GM23338 (cell line): ENCODE measurements at places on chromosomes 6 and 20.

DNA sequence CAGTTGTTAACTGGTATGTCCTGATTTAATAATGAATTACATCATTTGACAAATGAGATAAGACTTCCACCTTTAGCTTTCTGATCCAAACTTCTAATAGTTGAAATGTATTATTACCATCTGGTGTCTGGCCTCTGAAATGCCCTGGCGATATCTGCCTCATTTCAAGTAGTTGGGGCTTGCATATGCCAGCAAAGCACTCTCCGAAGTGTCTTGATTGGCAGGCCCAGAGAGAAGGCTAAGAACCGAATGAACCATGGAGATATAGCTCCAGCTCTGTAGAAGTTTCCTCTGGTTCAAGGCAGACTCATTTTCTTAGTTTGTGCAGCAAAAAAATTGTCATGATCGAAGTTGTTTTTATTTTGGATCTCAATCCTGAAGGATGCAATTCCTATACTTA is 13.4 kb upstream of the HIVEP2 start:
- no peak for DNase-seq

DNA sequence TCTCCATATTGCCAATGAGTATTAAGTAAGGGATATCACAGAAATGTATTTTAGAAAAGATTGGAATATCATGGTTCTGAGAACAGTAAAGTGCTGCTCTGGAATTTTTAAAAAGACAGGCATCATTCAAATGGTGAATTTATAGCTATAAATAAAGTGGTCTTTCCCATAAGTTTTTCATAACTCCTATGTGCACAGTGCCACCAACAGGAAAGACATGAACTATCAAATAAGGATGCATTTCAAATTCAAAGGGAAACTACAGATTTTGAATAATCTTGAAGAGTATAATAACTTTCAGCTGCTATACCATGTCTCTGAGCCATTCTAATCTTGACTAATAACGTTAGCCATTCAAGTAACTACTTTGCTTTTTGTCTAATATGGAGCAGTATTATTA is 456.8 kb upstream of the GJE1 start:
- no peak for DNase-seq

DNA sequence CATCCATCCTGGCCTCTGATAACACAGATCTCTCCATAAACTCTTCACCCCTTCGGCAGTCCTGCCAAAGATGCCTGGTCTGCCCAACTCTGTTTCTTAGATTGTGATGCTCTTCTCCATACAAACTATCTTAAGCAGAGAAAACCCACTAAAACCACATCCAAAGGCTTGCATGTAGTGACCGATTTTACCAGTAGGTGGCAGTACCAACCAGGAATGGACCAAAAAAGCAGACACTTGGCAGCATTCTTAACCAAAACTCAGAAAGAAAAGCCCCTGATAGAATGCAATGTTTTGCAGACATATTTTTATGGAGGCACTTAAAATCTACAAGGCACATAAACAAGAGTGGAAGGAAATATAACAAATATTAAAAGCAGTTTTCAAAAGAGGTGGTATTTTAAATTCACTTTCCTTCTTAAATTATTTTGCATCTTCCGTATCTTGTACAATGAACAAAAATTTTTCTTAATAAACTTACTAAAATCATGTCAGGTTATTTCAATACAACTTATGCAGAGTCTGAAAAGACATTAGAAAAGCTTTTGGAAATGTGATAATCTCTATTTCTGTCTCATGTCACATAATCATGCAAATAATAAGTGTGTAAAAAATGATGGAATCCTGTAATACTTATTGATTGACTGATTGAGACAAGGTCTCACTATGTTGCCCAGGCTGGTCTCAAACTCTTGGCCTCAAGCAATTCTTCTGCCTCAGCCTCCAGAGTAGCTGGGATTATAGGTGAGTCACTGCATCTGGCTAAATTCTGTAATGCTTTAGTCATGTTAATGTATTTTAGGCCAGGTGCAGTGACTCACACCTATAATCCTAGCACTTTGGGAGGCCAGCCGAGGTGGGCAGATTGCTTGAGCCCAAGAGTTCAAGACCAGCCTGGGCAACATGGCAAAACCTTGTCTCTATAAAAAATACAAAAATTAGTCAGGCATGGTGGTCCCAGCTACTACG is 29.4 kb downstream of the LRP11 start:
- peak; percentile 81 for DNase-seq

GRCh38 chr6:25065666-25066065 is 129.9 kb upstream of the RIPOR2 start:
- DNase-seq: no peak

GRCh38 chr20:47774131-47774777 is 11.0 kb downstream of the SULF2 start:
- DNase-seq: no peak

DNA sequence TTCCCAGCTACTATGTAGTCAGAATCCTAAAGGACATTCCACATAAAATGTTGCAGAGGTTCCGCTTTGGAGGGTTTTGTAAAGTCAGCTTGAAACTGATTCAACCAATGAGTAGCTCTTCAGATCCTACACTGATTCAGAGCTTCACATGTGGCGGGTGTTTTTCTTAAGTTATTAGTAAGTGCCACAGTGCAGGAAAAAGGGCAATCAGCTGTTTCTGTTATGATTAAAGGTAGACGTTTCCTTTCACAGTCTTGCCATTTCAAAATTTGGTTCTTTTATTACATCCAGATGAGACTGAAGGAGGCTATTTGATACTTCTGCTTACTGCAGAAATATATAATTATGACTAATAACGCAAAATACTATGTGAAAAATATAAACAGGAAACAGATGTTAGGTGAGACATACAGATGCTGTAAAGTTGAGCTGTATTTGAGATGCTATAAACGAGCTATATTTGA is 443.9 kb downstream of the CDKAL1 start:
- no peak for DNase-seq

- no peak for DNase-seq
Measured at GRCh38 chr6:119200512-119201175, 122.2 kb upstream of the FAM184A start.

DNA sequence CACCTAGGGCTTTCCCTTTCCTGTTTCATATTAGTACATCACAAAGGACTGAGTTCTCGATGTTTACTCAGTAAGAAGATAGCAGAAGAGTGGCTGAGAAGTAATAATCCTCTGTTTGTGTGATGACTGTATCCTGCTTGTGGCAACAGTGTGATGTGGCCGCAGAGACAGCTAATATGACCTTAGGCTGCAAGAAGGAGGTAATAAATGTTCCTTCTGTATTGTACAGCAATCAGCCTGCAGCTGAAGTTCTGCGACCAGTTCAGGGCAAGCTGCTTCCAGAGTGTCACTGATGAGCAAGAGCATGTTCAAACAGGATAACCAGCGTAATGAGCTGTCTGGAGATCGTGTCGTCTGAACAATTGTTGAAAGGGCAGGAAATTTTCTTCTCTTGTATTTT is 70.9 kb downstream of the OPN5 start:
- DNase-seq: no peak

DNA sequence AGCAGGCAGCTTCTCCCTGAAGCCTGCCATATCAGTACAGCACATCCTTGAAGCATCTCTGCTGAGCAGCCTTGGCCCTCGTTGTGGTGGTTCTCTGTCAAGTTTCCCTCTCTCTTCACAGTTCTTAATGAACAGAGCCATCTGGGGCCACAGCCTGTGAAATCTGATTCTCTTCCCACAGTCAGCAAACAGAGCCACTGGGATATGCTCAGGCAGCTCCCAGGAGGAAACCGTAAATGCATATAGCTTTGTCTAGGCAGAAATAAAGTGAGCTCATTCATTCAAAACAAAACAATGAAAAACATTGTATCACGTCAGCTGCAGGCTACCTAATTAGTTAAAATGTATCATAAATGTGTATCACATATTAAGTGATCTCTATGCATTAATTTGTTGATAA is 80.3 kb downstream of the TBC1D7 start:
- DNase-seq: peak; percentile 47

DNA sequence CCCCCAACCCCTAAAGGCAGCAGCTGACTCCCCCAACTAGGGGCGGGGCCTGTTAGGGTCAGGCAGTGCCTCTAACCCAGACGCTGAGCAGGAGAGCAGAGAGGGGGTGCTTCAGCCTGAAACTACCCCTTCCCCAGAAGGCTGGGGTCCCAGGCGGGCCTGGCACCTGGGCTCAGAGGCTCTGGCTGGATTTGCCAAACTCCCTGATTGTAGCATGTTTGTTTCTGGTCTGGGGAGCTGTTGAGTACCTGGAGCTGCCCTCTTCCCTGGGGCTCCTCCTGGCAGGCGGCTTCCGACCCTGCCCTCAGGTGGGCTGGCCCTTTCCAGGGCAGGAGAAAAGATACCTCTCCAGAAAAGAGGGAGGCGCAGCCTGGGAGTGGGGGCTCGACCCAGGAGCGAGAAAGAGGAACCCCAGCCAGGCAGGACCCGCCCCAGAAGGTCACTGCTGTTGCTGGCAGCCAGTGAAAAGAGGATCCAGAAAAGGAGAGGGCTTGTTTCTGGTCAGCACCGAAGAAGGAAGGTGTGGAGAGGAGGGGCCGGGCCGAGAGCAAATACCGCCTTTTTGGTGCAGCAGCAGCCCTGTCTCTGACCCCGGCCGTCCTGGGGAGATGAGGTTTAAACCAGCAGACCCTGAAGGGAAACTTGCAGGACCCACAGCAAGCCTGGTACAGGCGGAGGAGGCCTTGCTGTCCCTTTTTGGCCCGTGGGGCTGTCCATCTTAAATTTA is 810 bp upstream of the ABHD16B start:
- DNase-seq: no peak

DNA sequence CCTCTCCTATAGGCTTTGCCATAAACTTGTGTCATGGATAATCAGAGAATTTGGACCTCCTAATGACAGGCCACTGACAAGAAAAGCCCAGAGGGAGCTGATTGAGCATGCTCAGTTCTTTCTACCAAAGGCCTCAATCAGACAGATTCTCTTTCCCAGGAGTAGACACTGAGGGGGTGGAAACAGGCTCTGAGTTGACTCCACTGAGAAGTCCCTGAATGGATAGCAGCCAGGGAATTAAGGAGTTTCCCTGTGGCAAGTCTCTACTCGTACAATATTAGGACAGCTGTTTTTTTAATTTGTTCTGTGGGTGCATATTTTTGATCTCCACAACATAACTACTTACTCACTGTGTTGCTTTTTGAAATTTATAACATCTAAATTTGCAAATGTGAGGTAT is 63.3 kb downstream of the SLC16A10 start:
- no peak for DNase-seq

- no peak for DNase-seq
Measured at GRCh38 chr6:111975466-111975865, 78.4 kb upstream of the CCN6 start.

DNA sequence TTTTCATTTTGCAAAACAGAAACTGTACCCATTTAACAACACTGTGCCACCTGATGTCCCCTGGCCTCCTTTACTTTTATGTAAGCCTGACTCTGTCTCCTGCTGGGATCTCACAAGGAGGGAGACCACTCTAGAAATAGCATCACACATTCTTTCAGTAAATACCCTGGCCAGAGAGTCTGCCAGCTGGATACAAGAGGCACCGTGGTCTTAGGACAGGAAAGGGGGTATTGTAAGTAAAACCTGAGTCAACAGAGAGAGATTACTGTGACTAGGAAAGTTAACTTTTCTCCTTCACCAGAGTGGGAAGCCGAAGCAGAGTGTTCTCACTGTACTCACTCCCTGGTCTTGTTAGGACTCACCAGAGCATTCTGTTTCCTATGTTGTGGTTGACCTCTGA is 27.8 kb downstream of the CMTR1 start:
- DNase-seq: no peak

GRCh38 chr6:139422105-139423036 is 47.9 kb upstream of the CITED2 start:
- DNase-seq: no peak

- peak; percentile 25 for DNase-seq
Measured at GRCh38 chr6:125104425-125104824, 49.1 kb upstream of the TPD52L1 start.

GRCh38 chr20:56439771-56440291 is 27.8 kb downstream of the CASS4 start:
- DNase-seq: no peak

DNA sequence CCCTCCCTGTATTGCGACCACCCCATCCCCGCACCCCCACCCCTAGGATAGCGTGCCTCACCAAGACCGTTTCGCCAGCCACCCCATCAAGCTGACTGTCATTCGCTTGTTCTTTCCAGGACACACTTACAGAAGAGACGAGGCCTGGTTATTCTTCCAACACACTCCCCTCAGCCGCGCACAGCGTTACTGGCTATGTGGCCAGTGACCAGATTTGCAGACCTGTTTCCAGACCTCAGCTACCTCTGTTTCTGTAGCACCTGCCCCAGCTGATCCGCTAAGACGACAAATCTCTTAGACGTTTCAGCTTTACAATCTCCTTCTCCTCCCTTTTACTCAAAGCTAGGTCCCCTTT is 26.1 kb downstream of the HLA-F start:
- DNase-seq: no peak

GRCh38 chr6:45997875-45998506 is 17.7 kb downstream of the CLIC5 start:
- no peak for DNase-seq

DNA sequence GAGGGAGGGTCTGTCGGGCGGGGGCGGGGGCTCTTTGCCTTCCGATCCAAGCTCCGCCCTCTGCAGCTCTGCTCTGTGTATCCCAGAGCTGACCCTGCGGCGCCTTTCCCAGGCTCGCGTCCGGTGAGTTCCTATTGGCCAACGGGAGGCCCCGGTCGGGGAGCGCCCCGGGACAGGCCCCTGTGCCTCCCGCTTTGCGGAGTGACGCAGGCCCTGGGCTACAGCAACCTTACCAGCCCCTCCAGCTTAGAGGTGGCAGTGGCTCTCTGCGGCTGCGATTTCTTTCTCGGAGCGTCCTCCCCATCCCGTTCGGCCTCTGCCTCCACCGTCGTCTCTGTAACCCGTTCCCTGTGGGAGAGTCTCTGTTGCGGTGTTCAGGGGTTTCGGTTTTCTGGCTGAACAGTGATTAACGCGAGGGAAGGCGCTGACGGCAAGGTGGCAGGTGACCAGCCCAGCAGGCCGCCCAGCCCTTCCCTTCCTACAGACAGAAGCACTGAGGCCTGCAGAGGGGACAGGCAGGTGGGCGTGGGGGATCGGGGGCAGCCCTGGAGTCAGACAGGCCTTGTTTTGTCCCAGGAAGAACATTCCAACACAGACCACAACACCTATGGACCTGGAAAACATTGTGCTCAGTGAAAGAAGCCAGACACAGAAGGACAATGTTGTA is 18.1 kb upstream of the CEBPB start:
- DNase-seq: peak; percentile 97
